ENCODE measurements at places on chromosomes 6 and 20.
A peak's percentile ranks its signal among the peaks of the same experiment; 100 is the strongest.

DNA sequence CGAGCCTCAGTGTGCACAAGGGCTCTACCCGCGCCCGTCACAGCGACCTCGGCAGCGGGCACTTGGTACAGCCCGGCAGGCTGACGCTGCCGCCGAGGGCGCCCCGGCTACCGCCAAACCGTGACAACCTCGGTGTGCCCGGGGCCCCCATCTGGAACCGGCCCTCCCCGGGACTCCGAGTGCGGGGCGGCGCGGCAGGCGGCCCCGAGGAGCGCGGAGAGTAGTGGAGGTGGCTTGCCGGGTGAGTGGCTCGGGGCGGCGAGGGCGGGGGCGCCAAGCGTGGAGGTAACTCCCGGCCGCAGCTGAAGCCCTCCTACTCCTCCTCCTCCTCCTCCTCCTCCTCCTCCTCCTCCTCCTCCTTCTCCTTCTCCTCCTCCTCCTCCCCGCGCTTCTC lies at the start of gene ISM1:
Gene ISM1 (plus strand): TSS at position 371 of the 394 bp plus-strand sequence. CDS start 503 bp downstream, outside the sequence.
- DNase-seq = peak; percentile 55

DNA sequence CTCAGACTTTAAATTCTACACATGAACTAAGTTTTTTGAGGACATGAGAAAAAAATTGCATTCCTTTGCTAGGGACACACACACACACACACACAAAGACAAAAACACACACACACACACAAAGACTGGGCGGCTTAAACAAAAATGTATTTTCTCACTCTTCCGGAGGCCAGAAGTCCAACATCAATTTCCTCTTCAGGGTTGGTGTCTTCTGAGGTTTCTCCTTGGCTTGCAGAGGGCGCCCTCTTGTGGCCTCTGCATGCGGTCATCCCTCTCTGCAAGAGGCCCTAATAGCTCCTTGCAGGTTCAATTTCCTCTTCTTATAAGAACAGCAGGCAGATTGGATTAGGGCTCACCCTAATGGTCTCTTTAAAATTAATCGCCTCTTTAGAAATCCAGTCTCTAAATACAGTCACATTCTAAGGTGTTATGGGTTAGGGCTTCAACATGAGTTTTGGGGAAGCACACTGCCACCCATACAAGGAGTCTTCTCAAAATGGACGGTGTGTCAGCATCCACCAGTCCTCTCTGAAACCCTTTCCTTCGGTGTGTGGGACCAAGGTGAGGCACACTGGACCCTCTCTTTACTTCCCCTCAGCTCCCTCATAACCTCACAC lies 61.4 kb downstream of the GPR6 start:
- DNase-seq = peak; percentile 77

GRCh38 chr20:46576774-46577395 lies 26.4 kb upstream of the OCSTAMP start:
- DNase-seq = no peak

- DNase-seq = no peak
These were observed 56.4 kb downstream of the UQCC1 start for GRCh38 chr20:35355372-35355771.

DNA sequence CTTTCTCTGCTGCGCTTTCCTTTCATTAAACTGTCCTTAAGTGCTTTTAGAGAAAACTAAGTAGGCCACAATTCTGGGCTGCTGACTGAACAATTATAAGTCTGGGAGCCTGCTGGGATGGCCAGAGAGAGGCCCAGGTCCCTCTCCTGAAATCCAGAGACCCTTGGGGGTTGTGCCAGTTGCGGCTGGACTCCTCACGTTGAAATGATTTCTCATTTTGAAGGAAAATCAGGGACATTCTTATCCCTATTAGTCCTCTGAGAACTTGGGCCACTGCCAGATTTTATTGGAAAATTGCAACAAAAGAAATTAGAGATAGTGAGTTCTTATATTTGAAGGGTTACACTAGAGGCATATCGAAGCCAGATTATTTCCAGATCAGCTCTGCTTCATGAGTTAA lies 145.1 kb downstream of the CLIC5 start:
- DNase-seq = no peak

DNA sequence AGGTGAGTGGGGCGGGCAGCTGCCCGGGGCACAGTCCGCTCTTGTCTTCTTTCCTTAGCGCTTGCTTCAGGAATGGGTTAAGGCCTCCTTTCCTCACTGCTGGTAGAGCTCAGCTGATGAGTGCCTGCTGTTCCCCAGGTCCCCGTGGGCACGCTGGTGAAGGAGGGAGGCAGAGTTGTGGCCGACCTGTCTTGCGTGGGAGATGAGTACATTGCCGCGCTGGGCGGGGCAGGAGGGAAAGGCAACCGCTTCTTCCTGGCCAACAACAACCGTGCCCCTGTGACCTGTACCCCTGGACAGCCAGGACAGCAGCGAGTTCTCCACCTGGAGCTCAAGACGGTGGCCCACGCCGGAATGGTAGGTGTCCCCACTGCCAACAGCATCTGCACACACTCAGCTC lies 15.7 kb downstream of the MTG2 start:
- DNase-seq = no peak

GRCh38 chr6:44667226-44667625 lies 279.7 kb downstream of the CDC5L start:
- no peak for DNase-seq
